ENCODE measurements at places on chromosomes 7 and 10.

- DNase-seq: peak; percentile 51
Observed at GRCh38 chr7:103447073-103447960, 1.3 kb upstream of the SLC26A5 start.

- DNase-seq: no peak
Observed at GRCh38 chr10:8637640-8638039, 583.2 kb downstream of the GATA3 start.

GRCh38 chr7:31340051-31340450 is 475 bp downstream of the NEUROD6 start:
- no peak for DNase-seq

DNA sequence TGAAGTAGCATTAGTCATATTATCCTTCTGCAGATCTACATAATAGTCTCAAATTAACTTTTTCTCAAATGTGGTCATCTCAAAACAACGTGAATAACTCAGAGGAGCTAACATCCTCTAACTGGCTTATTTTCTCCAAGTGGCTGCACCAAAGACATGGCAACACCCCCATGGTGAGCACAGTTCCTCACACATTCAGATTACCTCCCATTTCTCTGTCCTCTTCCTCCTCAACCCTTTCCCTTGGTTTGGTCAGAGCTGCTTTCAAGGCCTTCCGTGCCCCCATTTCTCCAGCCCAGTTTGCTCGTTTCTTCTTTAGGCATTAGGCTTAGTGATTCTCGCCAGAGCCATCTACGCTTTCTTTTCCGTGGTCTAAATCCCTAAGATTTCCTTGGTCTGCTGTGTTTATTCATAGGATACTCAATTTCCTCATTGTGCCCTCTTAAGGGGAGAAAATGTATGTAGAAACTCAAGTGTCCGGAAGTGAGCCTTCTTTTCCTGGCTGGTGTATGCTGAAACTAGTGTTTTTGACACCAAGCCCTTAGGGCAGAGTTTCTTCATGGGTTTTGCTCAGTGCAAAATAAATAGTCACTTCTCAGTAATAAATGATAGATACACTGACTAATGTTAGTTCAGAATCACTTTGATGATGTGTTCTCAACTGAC is 2.6 kb downstream of the MET start:
- no peak for DNase-seq

GRCh38 chr7:24894429-24895221 is 85.4 kb downstream of the OSBPL3 start:
- no peak for DNase-seq

GRCh38 chr7:98312201-98312600 is 30.7 kb downstream of the BRI3 start:
- DNase-seq: no peak

GRCh38 chr10:78619896-78620295 is 448.9 kb upstream of the ZMIZ1 start:
- no peak for DNase-seq

DNA sequence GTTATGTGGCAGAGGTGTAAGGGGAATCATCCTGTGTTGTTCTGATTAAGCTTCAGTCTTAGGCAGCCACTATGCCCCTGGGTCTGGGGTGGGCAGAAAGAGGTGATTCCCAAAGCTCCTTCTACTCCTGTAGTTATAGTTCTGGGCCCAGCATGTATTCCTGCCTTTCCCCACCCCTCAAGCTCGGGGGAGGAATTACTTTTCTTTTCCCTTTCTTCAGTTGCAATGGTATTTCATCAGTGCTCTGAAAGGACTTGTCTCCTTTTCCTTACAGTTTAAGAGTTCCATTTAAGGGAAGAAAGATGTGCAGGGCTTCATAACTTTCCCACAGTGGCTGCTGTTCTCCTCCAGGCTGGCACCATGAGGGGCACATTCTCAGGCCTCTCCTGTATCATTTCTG is 94.2 kb downstream of the MTPAP start:
- no peak for DNase-seq

GRCh38 chr10:19935176-19935575 is 118.9 kb downstream of the PLXDC2 start:
- no peak for DNase-seq

- DNase-seq: no peak
Observed at GRCh38 chr7:29139796-29140195, 6.5 kb downstream of the CPVL start.

GRCh38 chr10:71805776-71806703 is 32.7 kb upstream of the VSIR start:
- DNase-seq: peak; percentile 62

DNA sequence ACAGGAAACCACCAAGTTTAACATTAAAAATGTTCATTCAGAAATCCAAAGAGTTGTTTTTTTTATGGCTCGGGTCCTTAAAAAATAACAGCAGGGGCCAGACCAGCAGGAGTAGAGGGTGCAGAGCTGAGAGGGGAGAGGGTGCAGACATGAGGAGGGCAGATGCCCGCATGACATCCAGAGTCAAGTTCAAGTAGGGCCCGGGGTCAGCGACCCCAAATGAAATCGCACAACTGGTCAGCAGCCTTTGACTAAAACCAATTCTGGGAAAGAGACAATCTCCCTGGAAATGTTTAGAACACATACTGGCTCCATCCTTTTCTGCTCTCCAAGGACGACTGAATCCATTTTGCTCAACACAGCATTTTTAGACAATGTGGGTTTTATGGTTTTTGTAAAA is 297.5 kb downstream of the FGFR2 start:
- no peak for DNase-seq

- DNase-seq: no peak
Observed at GRCh38 chr7:28703037-28703765, 254.9 kb downstream of the TRIL start.

- peak; percentile 19 for DNase-seq
Observed at GRCh38 chr7:105885387-105886111, 9.2 kb upstream of the ATXN7L1 start.

DNA sequence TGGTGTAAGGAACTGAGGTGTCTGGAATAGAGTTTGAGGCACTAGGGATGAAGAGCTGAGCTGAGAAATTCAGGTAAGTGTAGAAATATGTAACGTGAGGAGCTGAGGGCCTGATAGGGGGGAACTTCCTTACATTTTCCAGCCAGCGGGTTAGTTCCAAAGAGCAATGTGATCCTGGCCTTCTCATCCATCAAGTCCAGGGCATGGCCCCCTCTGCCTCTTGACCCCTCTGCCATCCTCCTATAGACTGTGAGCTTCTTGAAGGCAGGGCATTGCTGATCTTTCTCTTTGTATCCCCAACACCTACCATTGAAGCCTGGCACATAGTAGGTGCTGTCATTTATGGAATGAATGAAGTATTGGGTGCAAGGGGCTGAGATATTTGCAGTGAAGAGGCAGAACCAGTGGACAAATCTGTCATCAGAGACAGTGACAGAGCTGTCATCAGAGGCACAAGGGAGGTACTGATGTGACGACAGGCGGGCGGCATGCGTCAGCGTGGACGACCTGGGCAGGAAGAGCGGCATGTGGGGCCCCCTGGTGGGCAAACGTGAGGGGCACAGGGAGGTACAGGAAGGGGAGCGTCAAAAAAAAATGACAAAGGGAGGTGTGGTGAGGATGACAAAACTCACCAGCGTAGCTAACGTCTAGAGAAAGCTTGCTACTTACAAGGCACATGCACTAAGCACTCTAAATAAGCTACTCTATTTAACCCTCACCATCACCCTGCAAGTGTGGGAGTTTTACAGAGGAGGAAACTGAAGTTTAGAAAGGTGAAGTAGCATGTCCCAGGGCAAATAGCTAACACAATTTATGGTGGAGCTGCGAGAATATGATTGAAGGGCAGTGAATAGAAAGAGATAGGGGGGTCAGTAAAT is 5.2 kb upstream of the CAMK2G start:
- DNase-seq: peak; percentile 94

DNA sequence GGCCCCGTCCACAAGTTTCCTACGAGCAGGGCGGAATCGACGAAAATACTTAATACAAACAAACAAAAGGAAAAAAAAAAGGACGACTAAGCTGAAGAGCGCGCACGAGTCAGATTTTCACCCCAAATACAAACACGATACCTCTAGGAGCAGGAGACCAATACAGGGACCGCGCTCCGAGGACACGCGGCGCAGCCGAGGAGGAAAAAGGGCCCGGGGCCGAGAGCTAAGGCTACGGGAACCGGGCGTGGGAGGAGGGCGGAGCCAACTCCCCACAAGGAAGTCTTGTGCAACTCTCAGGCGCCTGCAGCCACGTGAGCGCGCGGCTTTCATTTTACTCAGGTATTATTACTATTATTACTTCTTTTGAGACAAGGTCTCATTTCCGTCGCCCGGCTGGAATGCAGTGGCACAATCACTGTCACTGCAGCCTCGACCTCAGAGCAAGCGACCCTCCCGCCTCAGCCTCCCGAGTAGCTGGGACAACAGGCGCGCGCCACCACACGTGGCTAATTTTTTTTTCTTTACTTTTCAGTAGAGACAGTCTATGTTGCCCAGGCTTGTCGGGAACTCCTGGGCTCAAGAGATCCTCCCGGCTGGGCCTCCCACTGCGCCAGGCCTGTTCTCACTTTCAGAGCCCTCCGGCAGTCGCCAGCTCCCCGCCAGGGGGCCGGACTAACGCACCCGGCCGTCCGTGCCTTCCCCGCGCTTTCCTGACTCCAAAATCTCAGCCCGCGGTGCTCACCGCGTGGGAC is 1.2 kb downstream of the HNRNPF start:
- peak; percentile 94 for DNase-seq

GRCh38 chr7:66355756-66356155 is 150.6 kb downstream of the TPST1 start:
- peak; percentile 23 for DNase-seq

DNA sequence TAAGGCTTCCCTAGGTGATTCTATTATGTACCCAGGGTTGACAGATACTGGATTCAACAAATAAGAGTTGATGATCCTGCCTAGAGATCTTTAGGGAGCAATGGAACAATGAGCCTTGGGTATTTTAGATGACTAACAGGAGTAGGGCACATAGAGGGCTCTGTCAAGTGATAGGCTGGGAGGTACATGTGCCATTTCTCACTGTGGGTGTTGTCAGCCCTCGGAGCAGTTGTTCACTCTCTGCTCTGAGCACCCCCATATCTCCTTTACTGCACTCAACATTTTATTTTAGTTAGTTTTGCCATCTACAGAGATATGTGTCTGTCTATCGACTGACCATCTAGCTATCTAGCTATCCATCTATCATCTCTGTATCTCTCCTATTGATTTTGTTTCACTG is 950.6 kb downstream of the TYW1 start:
- no peak for DNase-seq

GRCh38 chr7:28037220-28038010 is 143.2 kb downstream of the JAZF1 start:
- DNase-seq: peak; percentile 38

DNA sequence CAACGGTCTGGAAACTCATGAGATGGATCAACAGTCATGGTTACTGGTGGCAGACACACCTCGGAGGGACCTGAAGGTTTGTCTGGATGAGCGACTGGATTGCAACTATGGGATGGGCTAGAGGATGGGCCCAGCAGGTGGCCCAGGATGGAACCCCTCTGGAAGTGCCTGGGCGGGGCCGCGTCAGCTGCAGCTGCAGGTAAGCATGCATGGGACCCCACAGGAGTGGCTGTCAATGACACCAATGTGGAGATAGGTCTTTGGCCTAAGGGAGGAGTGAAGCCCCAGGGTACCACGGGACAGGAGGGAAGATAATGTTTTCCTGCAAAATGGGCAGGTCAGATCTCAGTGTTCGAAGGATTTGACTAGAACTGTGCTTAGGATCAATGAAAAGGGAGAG is 103.4 kb downstream of the LANCL2 start:
- DNase-seq: no peak

GRCh38 chr10:16883084-16883483 is 65.9 kb upstream of the RSU1 start:
- no peak for DNase-seq

GRCh38 chr10:12337453-12338372 is 11.6 kb upstream of the CAMK1D start:
- DNase-seq: no peak

DNA sequence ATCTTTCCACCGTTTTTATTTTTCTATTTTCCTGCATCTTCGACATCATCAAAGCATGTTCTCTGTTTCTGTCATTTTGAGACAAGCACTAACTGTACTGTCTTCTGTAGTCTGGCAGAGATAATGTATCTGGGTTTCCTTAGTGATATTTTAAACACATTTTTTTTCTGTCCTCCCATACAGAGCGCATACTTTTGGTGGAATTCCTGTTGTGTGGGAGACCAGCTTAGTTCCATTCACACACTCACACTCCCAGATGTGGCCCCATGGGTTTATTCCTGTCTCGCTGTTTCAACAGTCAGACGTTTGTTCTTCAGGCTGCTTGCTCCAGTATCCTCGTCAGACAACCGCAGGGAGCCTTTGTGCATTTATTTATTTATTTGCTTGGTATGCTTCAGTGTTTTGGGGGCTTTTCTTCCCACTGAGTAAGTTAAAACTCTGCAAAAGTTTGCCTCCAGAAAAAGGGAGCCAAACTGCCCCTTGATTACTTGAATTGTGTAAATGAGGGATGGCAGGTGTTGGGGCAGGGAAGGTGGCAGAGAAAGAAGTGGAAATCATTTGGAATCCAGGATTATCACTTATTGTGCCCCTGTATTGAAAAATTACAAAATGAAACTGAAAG is 456.8 kb upstream of the KLF6 start:
- peak; percentile 19 for DNase-seq
